ENCODE measurements at places on chromosomes 4 and X.

GRCh38 chr4:8330821-8331574, 61.4 kb downstream of the HTRA3 start:
- DNase-seq, result no peak

- DNase-seq, result no peak
Observed at GRCh38 chr4:119626420-119626819, 2.2 kb downstream of the PDE5A start.

- DNase-seq, result no peak
Observed at GRCh38 chr4:78624048-78624447, 72.5 kb downstream of the ANXA3 start.

DNA sequence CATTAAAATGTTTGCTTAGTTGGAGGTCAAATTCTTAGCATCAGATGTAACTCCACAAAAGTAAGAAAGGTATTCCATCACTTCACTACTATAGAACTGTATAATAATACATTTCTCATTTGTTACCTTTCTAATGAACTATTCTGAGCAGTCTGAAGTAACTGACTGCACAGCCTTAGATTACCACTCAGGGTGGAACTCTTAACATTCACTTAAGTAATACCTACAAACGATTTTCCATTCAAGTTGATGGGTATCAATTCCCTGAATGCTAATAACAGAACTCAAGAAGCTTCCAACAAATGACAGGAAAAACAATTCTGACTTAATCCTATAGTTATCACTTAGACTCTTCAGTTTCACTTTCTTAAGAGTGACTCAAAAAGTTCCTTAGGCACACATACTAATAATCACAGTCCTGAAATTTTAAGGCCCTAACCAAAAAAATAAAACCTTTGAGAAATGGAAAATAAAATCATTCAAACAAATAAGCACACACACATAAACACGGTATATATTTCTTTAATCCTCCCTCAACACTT, 20.9 kb downstream of the HNRNPD start:
- DNase-seq, result no peak

GRCh38 chr4:22607382-22607781, 85.4 kb upstream of the GBA3 start:
- no peak for DNase-seq

- DNase-seq, result no peak
Observed at GRCh38 chr4:18042754-18043153, 21.2 kb upstream of the LCORL start.

GRCh38 chr4:54318904-54319303, 89.8 kb downstream of the PDGFRA start:
- no peak for DNase-seq

GRCh38 chr4:40672528-40673522, 43.2 kb upstream of the RBM47 start:
- no peak for DNase-seq

DNA sequence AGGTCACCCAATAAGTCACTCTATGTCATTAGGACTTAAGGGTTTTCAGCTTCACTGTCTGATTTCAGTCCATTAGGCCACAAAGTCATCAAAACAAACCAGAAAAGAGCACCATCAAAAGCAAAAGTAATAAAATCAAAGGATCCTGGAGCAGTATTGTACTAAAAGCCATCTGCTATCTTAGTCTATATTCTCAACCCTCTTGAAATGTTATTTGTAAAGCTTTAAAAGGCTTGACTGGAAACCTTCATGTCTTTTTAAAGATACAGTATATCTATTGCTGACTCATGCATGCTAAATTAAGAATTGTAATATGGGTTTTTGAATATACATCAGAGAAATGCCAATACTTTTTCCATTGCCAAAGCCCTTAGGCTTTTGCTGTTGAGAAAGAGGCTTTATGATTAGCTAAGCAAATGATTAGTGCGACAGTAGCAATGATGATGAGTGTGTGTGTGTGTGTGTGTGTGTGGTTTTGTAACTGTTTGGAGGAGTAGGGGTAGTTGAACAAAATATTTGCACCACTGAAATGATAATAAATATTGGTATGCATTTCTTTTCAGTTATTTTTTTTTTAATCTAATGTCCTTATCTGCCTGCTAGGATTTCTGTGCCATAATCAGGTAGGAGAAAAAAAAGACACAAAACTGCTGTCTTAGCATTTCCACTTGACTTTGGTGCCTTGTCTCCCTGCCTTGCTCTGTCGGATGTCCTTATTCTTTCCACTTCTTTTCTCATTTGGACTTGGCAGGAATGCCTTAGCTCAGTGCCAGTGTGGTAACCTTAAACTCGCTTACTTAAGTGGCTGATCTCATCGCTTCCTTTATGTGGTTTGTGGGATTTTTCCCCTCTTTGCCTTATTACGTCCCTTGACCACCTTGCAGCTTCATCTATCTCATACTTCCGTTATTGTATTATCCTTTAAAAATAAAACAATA, 119.7 kb downstream of the PCDH7 start:
- no peak for DNase-seq

- DNase-seq, result no peak
Observed at GRCh38 chrX:1380672-1381233, 11.2 kb downstream of the SLC25A6 start.

DNA sequence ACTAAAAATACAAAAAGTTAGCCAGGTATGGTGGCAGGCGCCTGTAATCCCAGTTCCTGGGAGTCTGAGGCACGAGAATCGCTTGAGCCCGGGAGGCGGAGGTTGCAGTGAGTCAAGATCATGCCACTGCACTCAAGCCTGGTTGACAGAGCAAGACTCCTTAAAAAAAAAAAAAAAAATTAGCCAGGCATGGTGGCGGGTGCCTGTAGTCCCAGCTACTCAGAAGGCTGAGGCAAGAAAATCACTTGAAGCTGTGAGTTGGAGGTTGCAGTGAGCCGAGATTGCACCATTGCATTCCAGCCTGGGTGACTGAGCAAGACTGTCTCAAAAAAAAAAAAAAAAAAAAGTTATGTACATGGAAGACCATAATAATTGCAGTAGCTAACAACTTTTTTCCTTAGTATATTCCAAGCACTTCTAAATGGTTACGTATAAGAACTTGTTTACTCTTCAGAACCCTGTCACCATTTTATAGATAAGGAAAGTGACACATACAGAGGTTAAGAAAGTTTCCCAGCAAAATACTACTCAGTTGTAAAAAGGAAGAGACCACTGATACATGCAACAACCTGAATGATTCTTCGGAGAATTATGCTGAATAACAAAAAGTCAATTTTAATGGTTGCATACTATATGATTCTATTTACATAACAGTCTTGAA, 24.5 kb downstream of the RUFY3 start:
- DNase-seq, result no peak

DNA sequence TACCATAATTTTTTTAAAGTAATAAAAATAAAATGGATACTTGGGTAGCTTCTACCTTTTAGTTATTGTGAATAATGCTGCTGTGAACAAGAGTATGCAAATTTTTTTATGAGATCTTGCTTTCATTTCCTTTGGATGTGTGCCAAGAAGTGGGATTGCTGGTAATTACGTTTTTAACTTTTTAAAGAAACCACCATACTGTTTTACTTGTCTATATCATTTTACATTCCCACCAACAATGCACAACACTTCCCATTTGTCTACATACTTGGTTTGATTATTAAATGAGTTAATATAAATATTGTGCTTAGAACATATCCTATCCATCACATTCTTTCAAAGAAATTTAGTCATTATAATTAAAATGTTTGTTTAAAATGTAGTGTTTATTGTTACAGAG, 3.9 kb upstream of the SULT1B1 start:
- no peak for DNase-seq

All from stimulated activated CD4-positive, alpha-beta T cell treated with anti-CD3 and anti-CD28 coated beads, Interleukin-1b, Interleukin-23, amount 100 ng/mL, for 1 hour (primary cell).